Hepatocyte (in vitro differentiated cells): ENCODE measurements at places on chromosomes 6 and 20. TPM values are rescaled to one million over a fixed set of nuclear protein-coding genes. Genes with fewer than 3 reads are reported as not detected.
A peak's percentile ranks its signal among the peaks of the same experiment; 100 is the strongest.

- peak overlapping the region; percentile 98 for H3K27ac ChIP-seq
- DNase-seq, result no peak
- peak overlapping the region; percentile 41 for H3K4me3 ChIP-seq
Measured at GRCh38 chr6:146542881-146543210, 787 bp upstream of the RAB32 start.

DNA sequence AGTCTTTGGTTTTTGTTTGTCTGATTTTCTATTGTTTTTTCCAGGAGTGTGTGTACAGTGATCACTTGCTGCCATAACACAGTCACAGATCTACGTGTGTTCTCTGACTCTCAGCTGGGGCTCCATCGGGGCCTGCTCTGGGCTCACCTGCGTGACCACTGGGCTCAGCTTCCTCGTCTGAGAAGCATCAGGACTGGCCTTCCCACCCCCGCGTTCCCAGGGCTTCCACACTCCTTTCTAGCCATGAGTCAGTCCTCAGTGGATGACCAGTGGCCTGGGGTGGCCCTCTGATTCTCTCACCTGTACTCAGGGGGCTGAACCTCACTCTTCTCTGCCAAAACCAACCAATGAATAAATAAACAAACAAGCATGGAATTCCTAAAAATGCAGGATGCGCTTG lies 14.5 kb downstream of the THBS2 start:
- peaks cover 5% of the 10 kb centered on the region for H3K4me1 ChIP-seq
- no peaks in the 10 kb centered on the region for H3K36me3 ChIP-seq
- no peak for DNase-seq

DNA sequence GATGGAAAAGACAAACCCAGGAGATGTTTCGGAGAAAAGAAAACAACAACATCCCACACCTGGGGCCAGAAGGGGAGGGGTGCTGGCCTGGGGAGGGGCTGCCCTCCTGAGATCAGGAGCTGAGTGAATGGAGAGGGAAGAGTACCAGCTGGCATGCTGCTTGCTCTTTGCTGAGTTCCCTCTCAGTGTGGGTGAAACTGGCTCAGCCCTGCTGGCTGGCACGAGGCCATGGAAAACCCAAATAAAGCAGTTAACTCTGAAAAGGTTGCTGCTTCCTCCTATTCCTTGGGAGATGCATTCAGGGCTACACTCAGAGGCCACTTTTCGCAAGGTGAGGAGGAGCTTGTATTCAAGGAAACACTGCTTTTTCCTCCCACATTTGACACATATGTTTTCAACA lies 8.0 kb upstream of the KCNK16 start:
- H3K36me3 ChIP-seq, result no peaks in the 10 kb centered on the region
- no peaks in the 10 kb centered on the region for H3K4me1 ChIP-seq
- H3K27me3 ChIP-seq, result peaks cover 7% of the 10 kb centered on the region
- no peak for DNase-seq
- no peak overlapping the region for H3K27ac ChIP-seq

- DNase-seq, result no peak
- no peaks in the 10 kb centered on the region for H3K4me1 ChIP-seq
- no peak overlapping the region for H3K27ac ChIP-seq
- no peaks in the 10 kb centered on the region for H3K36me3 ChIP-seq
- no peak overlapping the region for H3K4me3 ChIP-seq
Measured at GRCh38 chr20:47680804-47681529, 104.3 kb downstream of the SULF2 start.

- H3K27ac ChIP-seq, result no peak overlapping the region
- H3K4me3 ChIP-seq, result no peak overlapping the region
- peaks cover 6% of the 10 kb centered on the region for H3K4me1 ChIP-seq
- no peaks in the 10 kb centered on the region for H3K36me3 ChIP-seq
Measured at GRCh38 chr6:45714006-45714730, 301.5 kb downstream of the CLIC5 start.

GRCh38 chr20:63765902-63766301 lies 26.3 kb downstream of the SLC2A4RG start:
- H3K27ac ChIP-seq, result no peak overlapping the region
- H3K27me3 ChIP-seq, result no peaks in the 10 kb centered on the region
- H3K4me1 ChIP-seq, result no peaks in the 10 kb centered on the region
- DNase-seq, result no peak
- no peak overlapping the region for H3K4me3 ChIP-seq

SMLR1 gene
- total RNA-seq, result 23.7 and 28.9 TPM in 2 replicates

DNA sequence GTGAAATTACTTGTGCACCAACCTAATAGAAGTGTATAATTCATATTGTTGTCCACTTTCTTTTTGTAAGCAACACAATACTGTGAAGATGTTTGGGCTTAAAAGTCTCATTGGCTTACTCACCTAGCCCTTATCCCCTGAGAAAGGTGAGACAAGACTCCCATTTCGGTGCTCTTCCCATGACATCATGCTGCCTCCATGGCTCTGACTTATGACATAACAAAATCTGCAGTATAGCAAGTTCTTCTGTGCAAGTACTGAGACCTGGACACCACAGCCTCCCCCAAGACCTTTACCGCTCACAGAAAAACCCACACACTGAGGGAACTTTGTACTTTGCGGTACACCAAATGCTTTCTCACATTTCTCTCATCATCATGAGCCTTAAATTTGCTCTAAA lies 50.5 kb downstream of the HAO1 start:
- H3K27me3 ChIP-seq, result no peaks in the 10 kb centered on the region
- H3K4me1 ChIP-seq, result no peaks in the 10 kb centered on the region
- no peak for DNase-seq
- no peak overlapping the region for H3K27ac ChIP-seq

- H3K27ac ChIP-seq, result no peak overlapping the region
- H3K4me3 ChIP-seq, result no peak overlapping the region
- no peak for DNase-seq
- H3K4me1 ChIP-seq, result peaks cover 22% of the 10 kb centered on the region
Measured at GRCh38 chr6:106513808-106514582, 115.3 kb downstream of the RTN4IP1 start.

GRCh38 chr6:135451617-135452190 lies 45.8 kb downstream of the AHI1 start:
- H3K4me3 ChIP-seq, result no peak overlapping the region
- no peaks in the 10 kb centered on the region for H3K4me1 ChIP-seq
- no peaks in the 10 kb centered on the region for H3K27me3 ChIP-seq
- H3K27ac ChIP-seq, result no peak overlapping the region
- H3K36me3 ChIP-seq, result no peaks in the 10 kb centered on the region

DNMT3B gene
- 4.3 and 4.5 TPM in 2 replicates for total RNA-seq

JPH2 gene
- 5.7 and 6.6 TPM in 2 replicates for total RNA-seq
